ENCODE measurements at places on chromosomes 7 and 10.

- no peak for DNase-seq
Measured at GRCh38 chr10:72175149-72175548, 40.7 kb upstream of the ANAPC16 start.

- no peak for DNase-seq
Measured at GRCh38 chr7:3114917-3115316, 71.2 kb upstream of the CARD11 start.

GRCh38 chr10:97406064-97406463, 4.9 kb upstream of the RRP12 start:
- no peak for DNase-seq

DNA sequence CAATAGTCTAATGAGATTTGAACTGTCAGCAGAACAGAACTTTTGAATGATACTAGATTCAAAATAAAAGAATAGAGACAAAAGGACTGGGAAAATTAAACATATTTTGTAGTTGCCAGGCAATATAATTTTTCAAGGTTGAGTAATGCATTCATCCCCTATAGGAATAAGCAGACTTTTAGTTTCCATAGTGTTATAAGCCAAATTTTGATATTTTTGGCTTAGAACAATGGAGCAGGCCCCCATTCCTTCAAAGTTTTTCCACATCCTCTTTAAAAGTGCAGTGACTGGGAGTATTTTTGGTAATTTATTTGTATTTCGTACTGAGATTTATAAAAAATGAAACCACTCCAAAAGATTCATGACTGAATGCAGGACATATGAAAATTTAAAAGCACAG, 24.0 kb downstream of the MEOX2 start:
- DNase-seq = no peak

- no peak for DNase-seq
Measured at GRCh38 chr7:151320263-151320845, 21.3 kb upstream of the NUB1 start.

GRCh38 chr10:113385021-113385999, 167.5 kb upstream of the HABP2 start:
- peak; percentile 47 for DNase-seq

DNA sequence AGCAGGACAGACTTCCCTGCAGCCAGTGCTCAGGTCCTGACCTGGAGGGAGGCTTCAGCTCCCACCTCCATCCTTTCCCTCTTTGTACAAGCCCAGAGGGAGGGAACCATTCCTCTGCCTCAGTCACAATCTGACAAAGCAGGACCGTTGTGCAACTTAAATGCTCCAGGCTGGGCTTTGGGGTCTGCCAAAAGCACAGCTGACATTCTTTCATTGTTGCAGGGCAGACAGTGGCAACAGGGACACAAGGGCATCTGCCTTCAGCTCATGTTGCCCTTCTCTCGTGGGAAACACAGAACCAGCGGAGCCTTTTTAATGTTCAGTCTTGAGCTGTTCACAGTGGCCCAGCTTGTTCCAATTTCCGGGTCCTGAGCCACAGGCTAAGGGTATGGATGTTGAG, 155.7 kb upstream of the TNS3 start:
- DNase-seq = no peak

DNA sequence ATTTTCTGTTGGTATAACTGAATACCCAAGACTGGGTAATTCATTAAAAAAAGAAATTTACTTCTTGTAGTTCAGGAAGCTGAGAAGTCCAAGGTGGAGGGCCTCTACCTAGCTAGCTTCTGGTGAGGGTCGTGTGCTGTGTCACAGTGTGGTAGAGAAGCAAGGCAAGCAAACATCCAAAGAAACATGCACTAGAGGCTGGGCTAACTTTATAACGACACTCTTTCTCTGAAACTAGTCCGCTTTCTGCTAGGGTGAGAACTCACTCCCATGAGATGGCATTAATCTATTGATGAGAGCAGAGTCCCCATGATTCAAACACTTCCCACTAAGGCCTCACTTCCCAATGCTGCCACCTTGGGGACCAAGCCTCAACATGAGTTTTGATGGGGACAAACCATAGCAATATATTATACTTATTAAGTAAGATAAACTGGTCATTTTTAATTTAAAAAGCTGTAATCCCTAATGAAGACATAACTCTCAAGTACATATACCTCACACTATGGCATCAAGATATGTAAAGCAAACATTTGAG, 50.8 kb downstream of the PHYHIPL start:
- DNase-seq = no peak

GRCh38 chr10:18219146-18219545, 78.9 kb downstream of the CACNB2 start:
- DNase-seq = no peak

DNA sequence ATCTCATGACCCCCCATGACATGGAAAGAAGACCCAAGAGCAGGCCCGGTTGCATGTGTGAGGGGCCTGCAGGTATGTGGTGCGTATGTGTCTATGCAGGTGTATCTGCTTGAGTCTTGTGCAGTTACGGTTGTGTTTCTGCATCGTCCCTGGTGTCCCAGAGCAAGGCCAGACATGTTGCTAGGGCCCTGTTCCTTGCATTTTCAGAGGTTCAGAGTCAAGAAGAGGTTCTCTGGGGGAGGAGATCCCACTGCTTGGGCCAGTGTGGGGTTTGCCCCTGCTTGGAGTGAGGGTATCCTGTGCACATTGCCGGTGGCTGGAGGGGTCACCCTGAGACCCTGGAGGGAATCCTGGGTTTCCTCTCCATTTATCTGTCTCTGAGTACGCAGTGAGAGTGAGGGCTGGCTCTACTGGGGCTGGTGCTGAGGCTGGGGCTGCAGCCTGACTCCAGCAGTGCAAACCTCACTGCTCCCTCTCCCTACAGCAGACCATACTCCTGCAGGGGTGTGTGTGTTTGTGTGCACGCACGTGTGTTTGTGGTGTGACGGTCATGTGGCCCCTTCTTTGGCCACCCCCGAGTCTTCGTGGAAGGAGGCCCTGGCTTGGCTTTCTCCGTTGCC, 4.1 kb downstream of the TRIM8 start:
- no peak for DNase-seq

DNA sequence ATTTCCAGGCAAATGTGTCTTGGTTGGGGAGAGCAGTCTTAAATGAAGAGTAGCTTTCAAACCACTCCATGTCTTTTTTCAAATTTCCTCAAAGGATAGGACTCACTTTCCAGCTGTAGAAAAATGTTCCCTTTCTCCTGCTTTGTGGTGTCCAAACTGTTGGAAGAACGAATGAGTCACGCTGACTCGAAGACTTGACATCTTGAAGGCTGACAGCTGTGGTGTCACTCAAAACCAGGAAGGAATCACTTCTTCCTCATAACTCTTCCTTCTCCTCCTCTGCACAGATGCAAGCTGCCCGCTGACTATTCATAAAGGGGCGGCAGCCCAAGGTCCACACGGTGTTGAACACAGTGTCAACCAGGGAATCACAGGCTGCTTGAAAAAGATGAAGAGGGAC, 19.2 kb downstream of the PLA2G12B start:
- no peak for DNase-seq

DNA sequence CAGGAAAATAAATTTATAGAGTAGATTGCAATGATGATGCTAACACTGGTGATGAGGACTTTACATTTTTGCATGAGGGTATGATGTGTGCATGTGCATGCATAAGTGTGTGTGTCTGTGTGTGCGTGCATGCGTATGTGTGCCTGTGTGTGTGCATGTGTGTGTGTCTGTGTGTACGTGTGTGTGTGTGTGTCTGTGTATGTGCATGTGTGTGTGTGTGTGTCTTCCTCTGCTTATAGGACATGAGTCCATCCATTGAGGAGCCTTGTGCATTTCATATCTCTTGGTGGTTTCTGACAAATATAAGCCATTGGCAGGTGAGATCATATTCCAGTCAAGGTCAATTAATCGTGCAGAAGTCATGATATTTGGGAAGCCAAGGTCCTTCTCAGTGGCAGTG, 277.8 kb downstream of the LRMDA start:
- no peak for DNase-seq

GRCh38 chr10:59234194-59234593, 57.8 kb downstream of the PHYHIPL start:
- no peak for DNase-seq

DNA sequence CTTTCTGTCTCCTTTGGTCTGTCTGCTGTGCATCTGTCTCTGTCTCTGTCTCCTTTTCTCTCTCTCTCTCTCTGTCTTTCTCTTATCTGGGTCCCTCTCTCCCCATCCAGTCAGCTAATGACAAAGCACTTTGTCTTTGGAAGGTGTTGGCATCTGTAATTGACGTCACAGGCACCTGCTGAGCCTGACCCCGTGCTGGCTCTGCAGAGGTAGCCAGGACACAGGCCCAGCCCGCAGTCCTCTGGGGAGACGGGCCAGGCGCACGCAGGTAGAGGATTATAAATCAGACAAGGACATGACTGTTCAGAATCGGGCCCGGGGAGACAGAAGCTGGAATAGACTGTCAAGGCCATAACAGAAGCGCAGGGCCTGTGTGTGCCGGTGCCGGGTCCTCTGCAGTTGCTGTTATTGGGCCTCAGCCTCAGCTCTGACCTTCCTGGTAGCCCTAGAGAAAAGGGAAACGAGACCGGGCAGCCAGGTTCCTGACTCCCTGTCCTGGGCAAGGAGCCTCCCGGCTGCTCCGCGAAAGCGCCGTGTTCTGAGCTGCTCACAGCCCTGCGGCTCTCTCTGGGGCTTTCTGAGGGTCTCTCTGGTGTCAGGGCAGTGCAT, 10.7 kb upstream of the PSMG3 start:
- DNase-seq = no peak

- no peak for DNase-seq
Measured at GRCh38 chr10:14369906-14370305, 39.2 kb upstream of the FRMD4A start.

GRCh38 chr10:34222359-34222758, 592.7 kb downstream of the PARD3 start:
- DNase-seq = no peak

DNA sequence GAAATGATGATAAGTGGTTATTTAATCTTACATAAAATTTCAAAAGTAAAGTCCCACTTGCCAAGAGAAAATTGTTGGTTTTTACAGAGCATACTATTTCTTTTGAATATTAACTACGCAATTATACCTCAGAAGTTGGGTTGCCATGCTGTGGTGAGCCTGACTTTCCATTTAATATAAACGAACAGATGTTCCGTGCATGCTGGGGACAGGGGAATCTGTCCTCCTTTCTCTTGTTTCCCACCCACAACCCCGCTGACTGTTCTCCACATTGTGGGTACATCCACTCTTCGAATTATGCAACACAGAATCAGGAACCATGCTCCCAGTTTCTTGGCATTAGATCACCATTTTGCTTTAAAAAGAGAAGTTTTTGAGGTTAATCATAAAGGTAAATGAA, 29.2 kb upstream of the RTKN2 start:
- no peak for DNase-seq

DNA sequence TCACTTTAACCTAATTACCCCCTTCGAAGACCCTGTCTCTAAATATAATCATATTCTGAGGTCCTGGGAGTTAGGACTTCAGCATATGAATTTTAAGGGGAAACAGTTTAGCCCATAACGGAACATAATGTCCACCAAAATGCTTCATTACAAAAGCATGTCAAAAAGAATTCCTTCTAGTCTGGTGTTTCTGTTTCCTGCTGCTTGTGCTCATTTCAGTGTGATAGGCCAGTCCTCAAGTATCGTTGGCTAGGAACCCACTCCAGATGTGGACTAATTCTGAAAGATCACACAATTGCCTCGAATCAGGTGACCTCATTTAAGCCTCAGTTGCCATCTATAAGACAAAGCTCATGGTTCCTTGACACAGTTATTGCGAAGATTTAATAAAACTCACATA, 29.6 kb downstream of the INPP5F start:
- DNase-seq = no peak

GRCh38 chr10:26790221-26790995, 70.3 kb downstream of the ABI1 start:
- DNase-seq = no peak

- DNase-seq = no peak
Measured at GRCh38 chr10:126108693-126109092, 212.3 kb downstream of the FANK1 start.

DNA sequence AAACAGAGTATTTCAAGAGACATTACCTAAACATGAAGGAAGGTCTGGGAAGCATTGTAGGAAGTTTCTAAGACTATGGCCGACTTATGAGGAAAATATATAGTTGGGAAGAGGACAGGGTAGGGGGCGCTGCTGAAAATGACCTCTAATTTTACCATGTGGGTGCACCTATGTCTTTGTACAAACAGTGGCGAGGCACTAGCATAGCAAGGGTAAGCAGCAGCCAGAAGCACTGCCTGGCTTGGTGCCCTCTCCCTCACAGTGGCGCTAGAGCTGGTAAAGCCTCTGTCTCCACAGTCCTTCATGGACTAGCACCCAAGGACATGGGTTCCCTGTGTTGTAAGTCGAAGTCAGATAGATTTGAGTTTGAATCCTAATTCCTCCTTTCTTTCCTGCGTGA, 461.2 kb downstream of the INHBA start:
- DNase-seq = no peak

GRCh38 chr10:84076540-84077195, 62.6 kb upstream of the GHITM start:
- no peak for DNase-seq

DNA sequence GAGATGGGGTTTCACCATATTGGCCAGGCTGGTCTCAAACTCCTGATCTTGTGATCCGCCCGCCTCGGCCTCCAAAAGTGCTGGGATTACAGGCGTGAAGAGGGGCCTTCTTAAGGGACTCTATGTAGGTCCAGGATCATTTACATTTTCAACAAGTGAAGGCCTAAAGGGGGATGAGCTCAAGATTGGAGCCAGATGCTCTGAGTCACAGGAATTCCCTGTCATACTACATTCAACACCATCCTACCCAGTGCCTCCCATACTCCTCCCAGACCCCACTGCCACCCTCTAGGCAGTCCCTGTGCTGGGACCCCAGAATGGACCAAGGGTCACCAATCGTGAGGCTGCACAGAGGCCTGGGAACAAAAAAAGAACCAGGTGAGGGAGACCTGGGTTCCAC, 29.9 kb downstream of the CYTH3 start:
- no peak for DNase-seq

GRCh38 chr10:6254201-6254600, 51.5 kb downstream of the PFKFB3 start:
- no peak for DNase-seq

DNA sequence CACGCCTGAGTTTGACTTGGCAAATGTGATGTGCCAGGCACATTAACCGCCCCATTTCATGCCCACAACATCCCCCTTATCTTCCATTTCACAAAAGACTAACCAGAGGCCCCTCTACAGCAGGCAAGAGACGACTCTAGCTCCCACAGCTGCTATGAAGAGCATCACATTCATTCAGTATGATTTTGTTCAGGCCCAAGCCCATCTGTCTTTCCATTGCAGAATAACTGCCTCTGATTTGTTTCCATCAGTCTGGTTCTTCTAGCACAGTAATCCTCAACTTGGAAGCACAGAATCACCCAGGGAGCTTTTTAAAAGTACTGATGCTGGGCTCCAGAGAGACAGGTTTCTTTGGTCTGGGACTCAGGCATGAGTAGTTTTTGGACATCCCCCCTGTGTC, 169.7 kb downstream of the NEURL1 start:
- DNase-seq = no peak
